Body of pancreas (tissue), 4 donors: ENCODE measurements at places on chromosomes 3 and 15. TPM values are rescaled to one million over a fixed set of nuclear protein-coding genes. Genes with fewer than 3 reads are reported as not detected.
A peak's percentile ranks its signal among the peaks of the same experiment; 100 is the strongest.

- no peak for DNase-seq
- H3K4me1 ChIP-seq: peaks cover 1% of the 10 kb centered on the region
- H3K4me3 ChIP-seq: no peak overlapping the region
- no peak overlapping the region for H3K27ac ChIP-seq
Observed at GRCh38 chr15:65275728-65276126, 11.0 kb downstream of the PARP16 start.

- H3K27me3 ChIP-seq: no peaks in the 10 kb centered on the region
- no peak overlapping the region for H3K27ac ChIP-seq
- no peak overlapping the region for H3K4me3 ChIP-seq
- peaks cover 4% of the 10 kb centered on the region for H3K4me1 ChIP-seq
- DNase-seq: no peak
Observed at GRCh38 chr15:60421544-60421943, 23.8 kb upstream of the ANXA2 start.

Gene CYP11A1
- 0.99 TPM for total RNA-seq

DNA sequence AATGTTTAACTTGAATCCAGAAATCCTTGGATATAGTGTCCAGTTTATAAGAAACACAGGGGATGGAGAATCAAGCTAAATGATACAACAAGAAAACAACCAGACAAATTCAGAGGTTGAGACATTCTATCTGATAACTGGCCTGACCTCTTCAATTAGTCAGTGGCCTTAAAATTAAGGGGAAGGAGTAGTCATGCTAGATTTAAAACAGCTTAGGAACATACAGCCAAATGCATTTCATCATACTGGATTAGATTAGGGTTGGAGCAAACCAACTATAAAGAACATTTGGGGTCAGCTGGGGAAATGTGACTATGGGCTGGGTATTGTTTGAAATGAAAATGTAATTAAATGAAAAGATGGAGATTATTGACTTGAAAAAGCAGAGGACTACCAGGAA, 53.3 kb downstream of the PPARG start:
- no peaks in the 10 kb centered on the region for H3K27me3 ChIP-seq
- no peak overlapping the region for H3K27ac ChIP-seq
- DNase-seq: no peak
- H3K4me3 ChIP-seq: no peak overlapping the region
- no peaks in the 10 kb centered on the region for H3K36me3 ChIP-seq

Gene DUOX1
- total RNA-seq: 0.66 TPM

DNA sequence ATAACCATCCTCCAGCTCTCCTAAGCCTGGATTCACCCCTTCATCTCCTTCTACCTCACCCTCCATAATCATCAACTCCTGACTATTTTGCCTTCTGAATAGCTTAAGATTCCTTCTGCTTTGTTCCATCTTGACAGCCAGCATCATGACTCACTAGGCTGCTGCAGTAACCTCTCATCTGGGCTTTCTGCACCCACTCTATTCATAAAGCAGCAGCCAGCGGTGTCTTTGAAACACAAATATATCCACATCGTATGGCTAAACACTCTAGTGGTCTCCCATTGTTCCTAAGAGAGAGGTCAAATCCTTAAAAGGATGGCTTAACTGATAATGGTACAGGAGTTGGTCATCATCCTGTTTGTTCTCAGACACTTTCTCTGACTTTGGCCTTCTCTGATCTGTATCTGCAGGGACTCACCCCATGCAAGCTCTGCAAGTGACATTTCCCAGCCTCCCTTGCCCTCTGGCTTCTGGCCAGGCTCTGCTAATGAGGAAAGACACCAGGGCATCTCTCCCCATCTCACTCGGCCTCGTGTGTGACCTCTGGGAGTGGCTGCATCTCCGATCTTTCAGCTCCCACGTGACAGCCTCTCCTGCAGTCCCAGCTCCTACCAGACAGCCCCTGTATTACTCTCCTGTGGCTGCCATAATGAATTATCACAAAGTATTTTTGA, 6.2 kb downstream of the GRK7 start:
- no peaks in the 10 kb centered on the region for H3K4me1 ChIP-seq
- H3K36me3 ChIP-seq: no peaks in the 10 kb centered on the region
- H3K27ac ChIP-seq: no peak overlapping the region
- H3K4me3 ChIP-seq: no peak overlapping the region

GRCh38 chr3:197226179-197226578, 72.2 kb downstream of the DLG1 start:
- no peak for DNase-seq
- no peaks in the 10 kb centered on the region for H3K36me3 ChIP-seq
- H3K27ac ChIP-seq: no peak overlapping the region
- peaks cover 22% of the 10 kb centered on the region for H3K4me1 ChIP-seq
- H3K27me3 ChIP-seq: no peaks in the 10 kb centered on the region

DNA sequence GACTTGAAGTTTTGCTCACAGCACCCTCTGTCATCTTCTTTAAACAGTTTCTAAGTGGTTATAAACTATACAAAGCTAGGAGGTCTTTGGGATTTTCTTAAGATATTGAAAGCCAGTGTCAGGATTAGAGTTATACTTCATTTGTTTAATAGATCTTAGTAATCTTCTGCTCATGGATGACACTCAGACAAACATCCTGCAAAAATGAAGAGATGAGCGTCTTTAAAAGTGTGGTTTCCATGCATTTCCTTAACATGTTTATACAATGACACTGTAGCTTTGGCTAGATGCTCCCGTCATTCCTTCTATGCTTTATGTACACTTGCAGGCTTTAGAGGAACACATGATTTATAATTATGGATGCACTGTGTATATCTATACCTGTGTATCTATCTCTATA, 182.2 kb downstream of the NAALADL2 start:
- DNase-seq: no peak
- no peaks in the 10 kb centered on the region for H3K27me3 ChIP-seq
- H3K4me3 ChIP-seq: no peak overlapping the region
- no peaks in the 10 kb centered on the region for H3K36me3 ChIP-seq
- no peak overlapping the region for H3K27ac ChIP-seq

GRCh38 chr3:71016178-71016845, 567.2 kb downstream of the FOXP1 start:
- H3K36me3 ChIP-seq: peaks cover 7% of the 10 kb centered on the region
- peaks cover 22% of the 10 kb centered on the region for H3K4me1 ChIP-seq
- no peak overlapping the region for H3K4me3 ChIP-seq
- DNase-seq: no peak
- H3K27me3 ChIP-seq: no peaks in the 10 kb centered on the region

Gene MEX3B
- total RNA-seq: 0.52 TPM

GRCh38 chr3:132283916-132284405, 33.2 kb upstream of the ACP3 start:
- H3K4me3 ChIP-seq: no peak overlapping the region
- DNase-seq: no peak
- H3K36me3 ChIP-seq: no peaks in the 10 kb centered on the region
- peaks cover 28% of the 10 kb centered on the region for H3K4me1 ChIP-seq

GRCh38 chr15:67059127-67059553, 6.3 kb upstream of the SMAD3 start:
- no peak overlapping the region for H3K4me3 ChIP-seq
- no peaks in the 10 kb centered on the region for H3K36me3 ChIP-seq
- H3K27me3 ChIP-seq: no peaks in the 10 kb centered on the region
- H3K27ac ChIP-seq: peak overlapping the region; percentile 97
- peaks cover 58% of the 10 kb centered on the region for H3K4me1 ChIP-seq
- peak; percentile 88 for DNase-seq

Gene OXTR
- total RNA-seq: not detected

DNA sequence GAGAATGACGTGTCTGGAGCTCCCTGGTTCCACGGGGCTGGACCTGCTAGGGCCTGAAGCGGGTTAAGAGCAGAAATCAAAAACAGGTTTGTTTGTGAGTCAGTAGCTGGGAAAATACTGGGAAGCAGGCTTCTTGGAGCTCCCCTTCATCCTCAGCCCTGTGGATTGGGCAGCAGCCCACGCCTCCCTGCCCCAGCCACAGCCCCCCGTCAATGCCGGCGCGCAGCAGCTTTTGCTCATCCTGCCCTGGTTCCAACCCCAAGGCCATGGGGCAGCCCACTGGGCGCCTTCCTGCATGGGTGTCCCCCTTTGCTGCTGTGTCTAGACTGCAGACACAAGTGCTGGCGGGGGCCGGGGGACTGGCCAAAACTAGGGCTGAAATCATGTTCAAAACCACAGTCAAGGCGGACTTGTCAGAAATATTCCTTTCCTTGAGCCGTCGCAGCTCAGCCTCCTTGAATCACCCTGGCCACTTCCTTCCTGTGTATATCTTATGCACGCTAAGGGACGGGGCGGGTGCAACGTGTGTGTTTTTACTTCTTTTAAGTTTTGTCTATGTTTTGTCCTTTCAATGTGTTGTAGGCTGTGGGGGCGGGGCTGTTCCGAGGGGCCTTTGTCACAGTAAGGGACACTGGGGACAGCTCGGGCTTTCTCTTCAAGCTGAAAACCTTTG, 108.1 kb downstream of the KLF13 start:
- H3K36me3 ChIP-seq: no peaks in the 10 kb centered on the region
- H3K27me3 ChIP-seq: no peaks in the 10 kb centered on the region
- no peak overlapping the region for H3K4me3 ChIP-seq
- DNase-seq: no peak
- H3K27ac ChIP-seq: peak overlapping the region; percentile 48

GRCh38 chr3:132703733-132704132, 18.5 kb downstream of the NPHP3 start:
- H3K4me1 ChIP-seq: no peaks in the 10 kb centered on the region
- no peaks in the 10 kb centered on the region for H3K27me3 ChIP-seq
- no peak overlapping the region for H3K27ac ChIP-seq
- H3K36me3 ChIP-seq: peaks cover 5% of the 10 kb centered on the region

Gene ULK3
- 76.3 TPM for total RNA-seq

Gene APOD
- 463 TPM for total RNA-seq

- H3K27me3 ChIP-seq: no peaks in the 10 kb centered on the region
- H3K4me3 ChIP-seq: no peak overlapping the region
- no peaks in the 10 kb centered on the region for H3K4me1 ChIP-seq
- no peak overlapping the region for H3K27ac ChIP-seq
Observed at GRCh38 chr3:89252860-89253259, 145.4 kb downstream of the EPHA3 start.

DNA sequence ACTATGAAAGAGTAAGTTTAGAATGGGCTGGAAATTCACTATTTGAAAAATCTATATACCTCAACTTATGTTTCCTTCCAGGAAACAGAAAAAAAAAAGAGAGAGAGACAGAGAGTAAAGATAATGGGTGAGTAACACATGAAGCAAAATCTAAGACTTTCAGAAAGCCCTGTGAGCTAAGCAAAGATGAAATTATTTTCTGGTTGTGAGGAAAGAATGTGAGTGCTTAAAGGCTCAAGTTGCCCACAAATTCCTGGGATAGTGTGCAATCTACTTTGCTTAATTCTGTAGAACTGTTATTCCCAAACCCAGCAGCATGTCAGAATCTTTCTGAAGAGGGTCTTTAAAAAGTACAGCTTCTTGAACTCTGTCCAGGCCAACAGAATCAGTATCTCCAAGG, 337.7 kb upstream of the AGTR1 start:
- H3K4me3 ChIP-seq: no peak overlapping the region
- no peaks in the 10 kb centered on the region for H3K4me1 ChIP-seq
- H3K27me3 ChIP-seq: no peaks in the 10 kb centered on the region
- H3K27ac ChIP-seq: no peak overlapping the region

DNA sequence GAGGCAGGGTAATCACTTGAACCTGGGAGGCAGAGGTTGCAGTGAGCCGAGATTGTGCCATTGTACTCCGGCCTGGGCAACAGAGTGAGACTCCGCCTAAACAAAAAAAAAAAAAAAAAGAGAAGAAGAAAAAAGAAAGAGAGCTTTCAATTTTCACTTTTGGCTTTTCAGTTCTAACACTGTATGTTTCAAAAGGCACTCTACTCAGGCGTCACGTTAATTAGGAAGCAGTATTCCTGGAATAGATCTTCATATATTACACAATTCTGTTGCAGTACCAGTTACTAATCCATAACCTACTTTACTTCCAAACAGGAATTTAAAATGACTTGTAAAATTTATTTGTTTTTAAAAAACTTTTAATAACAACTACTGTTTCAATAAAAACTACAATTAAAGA, 131.7 kb upstream of the PLXND1 start:
- no peak for DNase-seq
- H3K27me3 ChIP-seq: no peaks in the 10 kb centered on the region
- no peak overlapping the region for H3K4me3 ChIP-seq
- H3K27ac ChIP-seq: no peak overlapping the region
- no peaks in the 10 kb centered on the region for H3K36me3 ChIP-seq

Gene TMEM41A
- 7.6 TPM for total RNA-seq

DNA sequence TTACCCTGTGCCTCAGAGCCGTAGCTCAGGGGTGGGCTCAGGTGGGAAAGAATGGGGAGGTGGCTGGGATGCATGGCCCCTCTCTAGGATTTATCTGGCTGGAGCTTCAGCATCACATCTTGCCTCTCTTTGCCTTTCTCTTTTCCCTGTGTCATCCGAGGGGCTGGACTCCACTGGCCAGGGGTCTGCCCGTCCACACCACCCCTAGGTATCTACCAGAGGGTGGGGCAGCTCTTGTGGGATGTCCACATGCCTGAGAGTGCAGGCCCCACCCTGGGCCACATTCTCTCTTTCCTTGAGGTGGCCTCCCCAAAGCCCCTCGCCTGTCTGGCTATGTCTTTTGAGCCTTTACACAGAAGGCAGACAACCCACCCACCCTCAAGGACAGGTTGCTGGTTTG, 37.2 kb downstream of the PXYLP1 start:
- no peak overlapping the region for H3K27ac ChIP-seq
- no peak overlapping the region for H3K4me3 ChIP-seq
- no peak for DNase-seq
- H3K27me3 ChIP-seq: no peaks in the 10 kb centered on the region
- H3K36me3 ChIP-seq: no peaks in the 10 kb centered on the region

- H3K36me3 ChIP-seq: no peaks in the 10 kb centered on the region
- H3K4me3 ChIP-seq: no peak overlapping the region
- H3K4me1 ChIP-seq: no peaks in the 10 kb centered on the region
Observed at GRCh38 chr3:72342450-72342849, 505.8 kb downstream of the SHQ1 start.
